Stimulated activated CD8-positive, alpha-beta memory T cell treated with anti-CD3 and anti-CD28 coated beads, Interleukin-15, amount 100 ng/mL, for 24 hours (primary cell): ENCODE measurements at places on chromosomes 12 and 14.

- DNase-seq: no peak
These were observed 728.5 kb downstream of the FSCB start for GRCh38 chr14:43778570-43778936.

DNA sequence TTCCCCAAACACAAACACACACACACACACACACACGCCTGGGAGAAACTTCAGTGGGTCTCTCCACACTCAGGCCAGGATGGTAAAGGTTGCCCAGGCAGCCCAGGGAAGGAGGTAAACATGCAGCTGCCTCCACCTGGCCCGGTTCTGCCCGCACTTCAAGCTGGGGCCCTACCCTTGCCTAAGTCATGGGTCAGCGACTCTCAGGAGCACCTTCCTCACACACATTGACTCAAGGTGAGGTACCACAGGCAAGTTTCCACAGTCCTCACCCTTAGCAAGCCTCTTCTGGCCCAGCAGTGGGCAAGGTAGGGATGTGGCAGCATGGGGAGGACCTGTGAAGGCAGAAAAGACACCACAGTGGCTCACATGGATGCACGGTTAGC, 14.1 kb upstream of the FAIM2 start:
- DNase-seq: no peak

DNA sequence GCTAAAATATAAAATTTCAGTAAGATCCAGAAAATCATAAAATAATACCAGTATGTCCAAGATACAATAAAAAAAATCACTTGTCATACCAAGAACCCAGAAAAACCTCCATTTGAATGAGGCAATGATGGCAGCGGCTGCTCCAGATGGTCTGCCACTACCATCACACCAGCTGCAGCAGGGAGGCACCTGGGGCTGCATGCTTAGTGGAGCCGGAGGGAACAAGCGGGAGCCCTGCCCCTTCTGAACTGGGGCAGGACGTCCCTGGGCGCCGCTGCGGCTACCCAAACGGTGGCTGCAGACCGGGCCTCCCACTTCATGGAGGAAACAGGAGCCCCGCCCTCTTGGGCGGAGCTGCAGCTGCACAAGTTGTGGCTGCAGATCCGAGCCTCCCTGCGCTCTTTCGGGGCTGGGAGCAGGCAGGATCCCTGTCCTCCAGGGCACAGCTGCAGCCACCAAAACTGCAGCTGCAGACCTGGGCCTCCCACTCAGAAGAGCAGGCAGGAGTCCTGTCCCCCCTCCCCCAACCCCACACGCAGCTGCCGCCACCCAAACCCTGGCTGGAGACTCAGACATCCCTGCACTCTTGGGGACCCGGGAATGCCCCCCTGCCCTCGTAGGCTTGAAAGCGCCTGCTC, 36.1 kb upstream of the OR5AU1 start:
- no peak for DNase-seq

DNA sequence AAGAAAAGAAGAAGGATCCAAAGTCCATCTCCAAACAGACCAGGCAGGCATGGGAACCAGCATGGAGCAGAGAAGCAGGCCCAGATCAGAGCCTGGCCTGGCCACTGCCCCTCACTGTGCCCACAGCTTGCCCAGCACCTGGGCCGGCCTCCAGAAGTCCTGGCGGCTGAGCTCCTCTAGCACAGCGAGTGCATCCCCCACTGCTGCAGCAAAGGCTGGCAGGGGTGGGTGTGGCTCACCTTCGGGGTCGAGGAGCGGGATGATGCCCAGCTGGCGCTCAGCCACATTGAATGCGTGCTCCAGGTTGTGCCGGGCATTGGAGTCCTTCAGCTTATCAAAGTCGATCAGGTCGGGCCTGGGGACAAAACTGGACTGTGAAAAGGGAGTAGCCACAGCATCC, 78.7 kb downstream of the SPTB start:
- DNase-seq: no peak

GRCh38 chr12:120235369-120236323, 29.9 kb downstream of the PXN start:
- DNase-seq: no peak

GRCh38 chr12:8675591-8676036, 13.0 kb upstream of the MFAP5 start:
- DNase-seq: no peak

DNA sequence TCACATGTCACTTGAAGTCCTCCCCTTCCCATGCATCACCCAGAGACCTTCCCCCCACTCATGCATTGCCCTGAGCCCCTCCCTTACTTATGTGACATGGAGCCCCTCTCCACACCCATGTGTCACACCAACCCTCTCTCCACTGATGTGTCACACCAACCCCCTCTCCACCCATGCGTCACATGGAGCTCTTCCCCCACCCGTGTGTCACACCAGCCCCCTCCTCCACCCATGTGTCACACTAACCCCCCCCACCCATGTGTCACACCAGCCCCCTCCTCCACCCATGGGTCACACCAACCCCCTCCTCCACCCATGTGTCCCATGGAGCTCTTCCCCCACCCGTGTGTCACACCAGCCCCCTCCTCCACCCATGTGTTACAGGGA, 30.4 kb downstream of the RTL1 start:
- DNase-seq: no peak

DNA sequence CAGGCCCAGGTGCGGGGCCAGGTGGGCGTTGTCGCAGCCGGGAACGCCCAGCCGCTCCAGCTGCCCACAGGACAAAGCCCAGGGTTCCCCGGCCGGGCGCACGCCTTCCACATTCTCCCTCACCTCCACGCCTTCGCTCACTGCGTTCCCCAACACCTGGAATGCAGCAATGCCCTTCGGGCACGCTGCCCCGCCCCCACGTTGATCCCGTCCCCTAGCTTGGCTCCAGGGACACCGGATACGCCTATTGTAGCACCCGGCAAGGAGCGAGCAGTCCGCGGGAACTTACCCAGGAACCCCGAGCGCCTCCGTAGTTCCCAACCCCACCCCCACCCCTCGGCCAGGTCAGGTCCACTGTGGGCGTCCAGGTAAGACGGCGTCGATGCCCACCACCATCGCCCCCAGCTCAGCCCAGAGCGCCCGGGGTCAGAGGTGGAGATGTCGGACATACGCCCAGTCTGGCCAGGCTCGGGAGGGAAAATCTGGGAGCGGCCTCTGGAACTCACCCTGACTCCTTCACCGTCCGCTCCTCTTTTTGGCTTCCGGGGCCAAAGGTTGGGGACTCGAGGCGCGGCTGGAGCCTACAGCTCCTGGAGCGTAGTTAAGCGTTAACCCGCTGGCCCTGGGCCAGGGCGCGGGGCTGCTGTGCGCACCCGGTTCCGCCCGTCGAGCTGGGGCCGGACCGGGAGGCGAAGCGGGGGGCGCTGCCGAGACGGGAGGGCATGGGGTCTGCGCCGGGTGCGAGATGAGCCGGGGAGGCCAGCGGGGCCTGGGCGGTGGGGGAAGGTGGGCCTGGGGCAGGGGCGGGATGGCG, 594 bp upstream of the CEP170B start:
- no peak for DNase-seq
